ENCODE measurements at places on chromosomes 16 and 17.

DNA sequence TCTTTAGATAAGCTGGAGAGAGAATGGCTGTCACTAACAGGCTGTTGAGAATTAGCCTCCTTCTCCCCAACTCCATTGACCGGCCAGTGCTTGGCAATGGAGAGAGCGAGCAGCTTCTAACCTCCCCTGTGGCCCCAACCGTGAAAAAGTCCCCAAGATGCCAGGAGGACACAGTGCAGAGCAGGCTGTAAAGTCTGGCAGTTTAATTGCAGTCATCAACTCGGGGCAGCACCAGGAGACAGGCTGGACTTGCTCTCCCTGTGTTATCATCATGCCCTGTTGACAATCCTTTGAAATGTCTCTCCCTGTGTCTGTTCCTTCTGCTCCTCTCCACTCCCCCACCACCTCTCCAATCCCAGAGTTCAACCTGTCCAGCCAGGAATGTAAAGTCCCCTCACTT lies 705 bp upstream of the CDRT4 start:
- DNase-seq, result no peak

DNA sequence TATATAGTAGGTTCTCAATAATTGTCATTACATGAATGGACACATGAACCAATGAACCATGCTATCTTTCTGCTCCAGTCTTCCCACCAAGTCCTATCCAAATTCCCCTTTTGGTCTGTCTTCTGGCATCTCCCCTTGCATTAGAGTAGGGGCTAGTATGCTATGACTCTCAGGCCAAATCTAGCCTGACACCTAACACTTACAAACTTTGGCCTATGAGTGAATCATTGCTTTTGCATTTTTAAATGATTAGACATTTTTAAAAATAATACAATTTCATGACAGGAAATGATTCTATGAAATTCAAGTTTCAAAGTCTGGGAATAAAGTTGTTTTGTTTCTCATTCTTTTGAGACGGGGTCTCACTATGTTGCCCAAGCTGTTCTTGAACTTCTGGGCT lies 102.5 kb upstream of the MAF start:
- no peak for DNase-seq

DNA sequence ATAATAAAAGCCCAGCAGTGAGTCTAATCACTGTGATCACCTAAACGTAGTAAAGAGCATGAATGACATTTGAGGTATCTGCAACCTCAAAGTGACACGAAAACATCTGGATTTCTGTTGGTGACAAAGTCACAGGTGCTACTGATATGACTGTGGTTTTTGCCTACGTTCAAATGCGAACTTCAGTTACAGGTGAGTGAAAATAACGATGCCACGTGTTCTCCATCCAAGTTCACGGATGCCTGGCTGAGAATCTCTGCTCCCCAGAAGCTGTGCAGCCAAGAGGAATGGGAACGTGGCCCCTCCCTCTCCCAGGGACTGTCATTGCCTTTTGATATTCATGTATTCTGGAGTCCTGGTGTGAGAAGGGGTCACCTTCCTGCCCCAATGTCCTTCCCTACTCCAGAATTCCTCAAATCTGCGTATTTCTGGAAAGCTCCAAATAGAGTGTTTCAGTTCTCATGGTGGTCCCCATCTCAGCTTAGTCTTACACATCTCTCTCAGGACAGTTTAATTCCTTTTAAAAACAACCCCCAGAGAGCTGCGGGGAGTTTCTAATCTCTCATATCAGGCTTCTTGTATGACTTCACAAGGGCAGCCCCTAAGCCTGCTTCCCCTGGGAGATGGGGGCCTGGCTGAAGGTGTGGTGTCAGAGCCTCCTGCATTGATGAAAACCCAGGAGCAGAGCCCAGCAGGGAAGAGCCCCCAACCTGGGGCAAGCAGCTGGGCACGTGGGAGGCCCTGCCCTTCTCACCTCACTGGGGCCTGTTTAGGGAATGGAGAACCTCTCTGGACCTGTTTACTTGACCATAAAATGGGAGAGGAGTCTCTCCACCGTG lies 25.8 kb downstream of the PIK3R5 start:
- DNase-seq, result no peak

DNA sequence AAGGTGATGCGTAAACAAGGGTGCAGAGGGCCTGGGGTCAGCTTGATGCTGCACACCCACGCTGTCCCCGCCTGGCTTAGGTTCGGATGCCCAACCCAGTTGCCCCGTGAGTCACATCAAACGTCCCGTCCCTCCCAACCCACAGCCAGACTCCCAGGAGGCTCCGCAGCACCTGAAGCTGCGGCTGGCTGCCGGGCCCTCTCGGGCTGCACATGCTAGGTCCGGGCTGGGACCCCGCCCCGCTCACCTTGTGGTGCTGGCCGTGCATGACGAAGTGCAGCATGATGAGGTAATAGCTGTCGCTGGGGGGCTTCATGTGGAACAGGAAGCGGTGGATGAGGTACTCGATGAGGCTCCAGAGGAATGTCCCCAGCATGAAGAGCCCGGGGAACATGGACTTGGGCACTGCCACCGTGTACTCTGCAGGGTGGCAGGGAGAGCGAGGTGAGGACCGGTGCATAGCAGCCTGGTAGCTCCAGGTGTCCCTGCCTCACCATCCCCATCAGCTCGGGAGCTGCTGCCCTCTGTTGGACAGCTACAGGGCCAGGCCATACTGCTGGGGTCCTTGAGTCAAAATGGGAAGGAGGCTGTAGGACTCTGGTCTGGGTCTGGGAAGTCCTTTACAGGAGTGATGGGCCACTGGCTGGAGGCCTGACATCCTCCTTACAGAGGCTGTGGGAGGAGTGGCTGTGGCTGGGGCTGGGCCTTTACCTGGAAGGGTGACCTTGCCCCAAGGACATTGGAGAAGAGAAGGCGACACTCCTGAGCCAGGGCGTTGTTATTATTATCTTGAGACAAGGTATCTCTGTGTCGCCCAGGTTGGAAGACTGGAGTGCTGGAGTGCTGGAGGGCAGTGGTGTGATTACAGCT lies 18.3 kb upstream of the MLKL start:
- DNase-seq, result no peak

GRCh38 chr17:15083225-15083624 lies 181.9 kb downstream of the PMP22 start:
- DNase-seq, result no peak

GRCh38 chr16:52456368-52456767 lies 90.6 kb downstream of the TOX3 start:
- DNase-seq, result no peak

- DNase-seq, result no peak
Observed at GRCh38 chr17:59503500-59503899, 61.9 kb upstream of the DHX40 start.

GRCh38 chr16:50311891-50312501 lies 45.6 kb downstream of the ADCY7 start:
- DNase-seq, result no peak

GRCh38 chr17:60348616-60349015 lies 43.3 kb downstream of the USP32 start:
- DNase-seq, result no peak

- DNase-seq, result no peak
Observed at GRCh38 chr17:6994118-6994598, 1.7 kb upstream of the ALOX12 start.

GRCh38 chr17:77148077-77148939 lies 7.5 kb downstream of the SEC14L1 start:
- no peak for DNase-seq

DNA sequence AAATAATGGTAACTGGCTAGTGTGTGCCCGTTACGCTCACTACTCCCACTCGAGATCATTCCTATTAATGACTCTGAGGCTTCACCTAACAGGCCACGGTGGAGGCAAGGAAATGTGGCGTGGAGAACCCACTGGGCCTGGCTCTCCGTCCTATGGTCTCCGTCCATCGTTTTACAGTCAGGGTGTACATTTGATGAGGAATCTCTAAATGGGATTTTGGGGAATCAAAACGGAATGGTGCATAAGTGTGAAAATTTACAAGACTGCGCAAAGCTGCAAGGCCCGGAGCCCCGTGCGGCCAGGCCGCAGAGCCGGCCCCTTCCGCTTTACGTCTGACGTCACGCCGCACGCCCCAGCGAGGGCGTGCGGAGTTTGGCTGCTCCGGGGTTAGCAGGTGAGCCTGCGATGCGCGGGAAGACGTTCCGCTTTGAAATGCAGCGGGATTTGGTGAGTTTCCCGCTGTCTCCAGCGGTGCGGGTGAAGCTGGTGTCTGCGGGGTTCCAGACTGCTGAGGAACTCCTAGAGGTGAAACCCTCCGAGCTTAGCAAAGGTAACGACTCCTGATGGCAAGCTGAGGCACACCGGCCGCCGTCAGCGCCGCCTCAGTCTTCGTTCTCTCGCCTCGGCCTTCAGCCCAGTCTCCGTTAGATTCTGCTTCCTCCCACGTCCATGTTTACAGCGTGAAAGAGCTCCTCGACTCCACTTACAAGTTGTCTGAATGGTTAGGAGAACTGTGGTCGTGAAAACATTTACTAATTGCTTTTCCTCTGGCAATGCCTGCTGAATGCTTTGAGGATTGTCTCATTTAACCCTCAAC lies at the start of gene RAD51C:
Gene RAD51C, plus strand, starts transcription at position 364 of the 817 bp plus-strand sequence. Its CDS starts 42 bp downstream, at position 406.
- DNase-seq, result peak; percentile 66

DNA sequence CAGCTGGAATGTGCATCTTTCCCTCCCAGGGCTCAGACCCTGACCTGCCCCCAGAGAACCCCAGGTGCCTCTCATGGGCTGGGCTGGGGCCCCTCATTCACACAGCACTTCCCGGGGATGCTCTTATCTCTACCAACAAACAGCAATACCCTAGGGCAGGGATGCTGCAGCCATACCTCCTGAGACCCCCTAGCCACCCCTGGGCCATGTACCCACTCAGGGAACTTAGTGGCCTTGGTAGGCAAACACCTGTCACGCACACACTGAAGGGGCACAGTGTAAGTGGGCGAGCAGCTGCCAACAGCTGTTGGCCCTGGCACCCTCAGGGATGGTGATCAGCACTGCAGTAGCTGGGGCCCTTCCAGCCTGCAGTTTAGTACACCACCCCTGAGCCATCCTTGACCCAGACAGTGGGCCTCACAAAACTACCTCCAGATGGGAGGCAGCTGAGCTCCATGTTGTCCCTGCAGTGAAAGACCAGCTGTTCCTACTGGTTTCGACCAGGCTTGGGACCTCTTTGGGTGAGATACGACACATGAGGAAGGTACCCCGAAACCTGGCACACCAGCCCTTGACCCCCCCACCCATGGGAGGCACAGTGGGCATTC lies 1723.6 kb downstream of the TP53TG3F start:
- no peak for DNase-seq

- DNase-seq, result no peak
Observed at GRCh38 chr17:416293-417206, 63.9 kb upstream of the RPH3AL start.

Measured in stromal cell of bone marrow (primary cell).